AG08396 (cell line): ENCODE measurements at places on chromosomes 16 and 17.

GRCh38 chr16:88977018-88977811 lies at the start of gene CBFA2T3:
CBFA2T3 (minus strand) TSS chr16:88977207; CDS start chr16:88976807, 400 bp downstream.
- no peak for DNase-seq

- no peak for DNase-seq
Measured at GRCh38 chr16:87735270-87736007, 30.3 kb downstream of the KLHDC4 start.

DNA sequence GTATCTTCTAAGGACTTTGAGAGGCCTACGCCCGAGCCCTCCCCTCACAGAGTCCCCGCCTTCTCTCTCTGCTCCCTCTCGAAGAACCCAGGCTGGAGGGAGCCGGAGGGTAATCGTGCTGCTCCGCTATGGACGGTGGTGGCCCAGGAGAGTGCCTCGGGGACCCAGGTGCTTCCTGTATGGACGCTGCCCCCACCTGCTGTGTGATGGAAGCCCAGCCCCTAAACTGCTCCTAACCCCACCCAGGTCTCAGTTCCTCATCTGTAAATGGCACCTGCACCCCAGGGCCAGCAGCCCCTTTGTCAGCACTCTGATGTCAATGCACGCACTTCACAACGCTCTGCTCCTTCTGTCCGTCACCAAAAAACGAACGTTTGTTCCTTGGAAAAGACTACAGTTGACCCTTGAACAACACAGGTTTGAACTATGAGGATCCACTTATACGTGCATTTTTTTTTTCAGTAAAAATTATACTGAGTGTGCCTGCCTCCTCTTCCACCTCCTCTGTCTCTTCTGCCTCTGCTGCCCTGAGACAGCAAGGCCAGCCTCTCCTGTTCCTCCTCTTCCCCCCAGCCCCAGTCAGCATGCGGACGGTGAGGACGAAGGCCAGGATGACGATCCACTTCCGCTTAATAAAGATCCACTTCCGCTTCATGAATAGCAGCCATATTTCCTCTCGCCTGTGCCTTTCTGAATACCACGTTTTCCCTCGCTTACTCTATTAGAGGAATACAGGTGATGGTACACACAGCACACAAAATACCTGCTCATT lies 118.3 kb downstream of the BANP start:
- DNase-seq, result no peak

GRCh38 chr16:9389543-9390207 lies 298.2 kb downstream of the HAPSTR1 start:
- no peak for DNase-seq

- DNase-seq, result peak; percentile 45
Measured at GRCh38 chr17:8791910-8792270, 7.3 kb downstream of the MFSD6L start.

DNA sequence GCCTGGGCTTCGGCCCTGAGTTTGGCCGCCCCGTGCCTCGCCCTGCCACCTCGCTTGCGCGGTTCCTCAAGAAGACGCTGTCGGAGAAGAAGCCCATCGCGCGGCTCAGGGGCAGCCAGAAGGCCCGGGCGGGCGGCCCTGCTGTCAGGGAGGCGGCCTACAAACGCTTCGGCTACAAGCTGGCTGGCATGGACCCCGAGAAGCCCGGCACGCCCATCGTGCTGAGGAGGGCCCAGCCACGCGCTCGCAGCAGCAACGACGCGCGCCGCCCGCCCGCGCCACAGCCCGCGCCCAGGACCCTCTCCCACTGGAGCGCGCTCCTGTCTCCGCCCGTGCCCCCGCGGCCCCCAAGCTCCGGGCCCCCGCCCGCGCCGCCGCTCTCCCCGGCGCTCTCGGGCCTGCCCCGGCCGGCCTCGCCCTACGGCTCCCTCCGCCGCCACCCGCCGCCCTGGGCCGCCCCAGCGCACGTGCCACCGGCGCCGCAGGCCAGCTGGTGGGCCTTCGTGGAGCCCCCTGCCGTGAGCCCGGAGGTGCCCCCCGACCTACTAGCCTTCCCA lies 12.0 kb downstream of the MYO15A start:
- DNase-seq, result no peak

GRCh38 chr16:50580180-50580798 lies 32.1 kb downstream of the NKD1 start:
- no peak for DNase-seq

DNA sequence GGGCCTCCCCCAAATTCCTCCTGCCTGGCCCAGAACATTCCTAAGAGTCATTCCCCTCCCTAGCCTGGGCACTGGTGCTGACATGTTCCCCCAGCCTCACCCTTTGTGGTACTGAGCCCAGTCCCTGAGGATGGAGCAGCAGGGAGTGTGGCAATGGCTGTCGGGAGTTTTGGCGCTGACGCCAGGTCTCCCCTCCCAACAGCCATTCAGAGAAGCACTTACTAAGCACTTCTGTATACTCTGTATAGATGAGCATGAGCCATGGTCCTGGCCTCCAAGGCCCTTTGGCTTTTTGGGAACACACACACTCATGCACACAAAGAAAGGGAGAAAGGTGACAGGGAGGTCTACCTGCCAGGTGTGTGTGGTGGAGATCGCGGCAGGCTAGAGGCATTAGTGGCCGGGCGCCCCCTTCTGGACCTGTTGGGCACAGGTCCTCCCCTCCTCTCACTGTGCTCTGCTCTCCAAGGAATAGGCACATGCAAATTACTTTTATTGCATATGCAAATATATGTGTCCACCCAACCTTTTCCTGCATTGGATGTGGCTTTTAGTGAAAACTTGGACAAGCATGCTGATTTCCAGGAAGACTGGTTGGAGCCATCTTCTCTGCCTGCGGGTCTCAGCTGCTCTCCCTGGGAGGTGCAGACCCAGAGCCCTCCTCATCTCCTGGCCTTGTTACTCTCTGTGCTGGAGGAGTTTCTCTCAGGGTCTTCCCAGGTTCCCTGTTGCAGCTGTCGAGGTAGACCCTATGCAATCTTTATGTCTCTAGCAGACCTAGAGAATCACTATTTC lies 17.4 kb upstream of the C17orf107 start:
- peak; percentile 62 for DNase-seq

DNA sequence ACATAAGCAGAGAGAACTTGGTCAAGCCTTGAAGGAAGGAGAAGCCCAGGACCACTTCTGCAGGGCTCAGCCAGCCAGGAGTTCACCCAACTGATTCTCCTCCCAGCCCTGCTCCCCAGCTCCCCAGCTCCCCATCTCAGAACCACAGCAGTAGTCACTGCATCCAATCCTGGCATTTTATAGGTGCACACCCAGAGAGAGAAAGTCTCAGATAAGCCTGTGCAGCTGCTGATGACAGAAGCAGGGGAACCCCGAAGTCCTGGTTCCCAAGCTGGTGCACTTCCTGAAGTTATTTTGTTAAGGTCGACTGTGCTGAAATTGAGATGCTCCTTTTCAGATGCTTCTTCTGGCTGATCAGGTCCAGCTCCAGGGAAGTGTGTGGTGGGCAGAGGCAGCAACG lies 6.6 kb downstream of the RNF112 start:
- no peak for DNase-seq

GRCh38 chr17:37737971-37738370 lies 6.9 kb downstream of the HNF1B start:
- DNase-seq, result peak; percentile 34

DNA sequence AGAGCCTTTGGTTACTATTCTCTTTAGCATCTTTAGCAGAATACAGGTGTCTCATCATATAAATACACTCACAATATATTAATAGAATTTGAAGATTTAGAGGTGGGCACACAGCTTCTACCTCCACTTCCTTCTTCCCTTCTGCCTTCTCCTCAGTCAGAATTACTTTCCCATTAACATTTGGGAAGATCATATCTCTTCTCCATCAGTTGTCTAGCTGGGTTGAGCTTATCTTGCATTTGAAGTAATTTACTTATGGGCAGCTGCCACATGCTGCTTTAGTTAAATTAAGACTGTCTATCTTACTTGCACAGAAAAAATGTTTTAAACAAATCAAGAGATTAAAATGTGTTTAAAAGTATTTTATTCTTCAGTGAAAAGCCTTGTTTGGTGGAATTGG lies 110.1 kb upstream of the ASIC2 start:
- DNase-seq, result no peak
